ENCODE measurements at places on chromosomes 2 and 18.

DNA sequence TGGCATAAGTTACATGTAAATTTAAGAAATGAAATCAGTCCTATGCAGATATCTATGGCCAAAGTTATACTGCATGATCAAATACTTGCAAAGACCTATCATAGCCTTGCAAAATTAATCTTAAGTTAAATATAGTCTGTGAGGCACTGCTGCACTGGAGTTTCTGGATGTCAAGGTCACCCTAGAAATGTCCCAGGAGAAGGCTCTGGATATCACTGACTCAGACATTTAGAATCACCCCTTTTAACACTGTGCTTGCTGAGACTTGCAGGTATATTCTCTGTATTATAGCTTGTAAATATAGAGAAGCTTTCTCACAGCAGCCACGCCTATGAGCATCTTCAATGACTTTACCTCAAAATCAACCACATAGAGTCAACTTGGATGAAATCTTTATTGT is 51.5 kb downstream of the ETAA1 start:
- DNase-seq = no peak

DNA sequence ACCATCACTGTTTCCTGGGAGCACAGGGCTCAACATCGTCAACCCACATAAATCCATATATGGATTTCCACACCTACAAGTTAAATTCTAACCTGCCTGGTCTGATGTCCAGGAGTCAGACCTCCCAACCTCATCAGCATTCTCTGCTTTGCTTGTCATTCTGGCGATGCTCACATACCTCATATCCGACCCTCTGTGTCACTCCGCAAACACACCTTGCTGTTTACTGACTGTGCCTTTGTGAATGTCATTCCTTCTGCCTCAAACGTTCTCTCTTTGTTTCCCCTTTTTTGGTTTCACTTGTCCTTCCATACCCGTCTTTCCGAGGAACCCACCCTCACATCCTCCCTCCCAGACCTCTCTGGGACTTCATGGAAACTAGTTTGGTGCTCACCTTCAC is 187.1 kb downstream of the ACTR3 start:
- no peak for DNase-seq

DNA sequence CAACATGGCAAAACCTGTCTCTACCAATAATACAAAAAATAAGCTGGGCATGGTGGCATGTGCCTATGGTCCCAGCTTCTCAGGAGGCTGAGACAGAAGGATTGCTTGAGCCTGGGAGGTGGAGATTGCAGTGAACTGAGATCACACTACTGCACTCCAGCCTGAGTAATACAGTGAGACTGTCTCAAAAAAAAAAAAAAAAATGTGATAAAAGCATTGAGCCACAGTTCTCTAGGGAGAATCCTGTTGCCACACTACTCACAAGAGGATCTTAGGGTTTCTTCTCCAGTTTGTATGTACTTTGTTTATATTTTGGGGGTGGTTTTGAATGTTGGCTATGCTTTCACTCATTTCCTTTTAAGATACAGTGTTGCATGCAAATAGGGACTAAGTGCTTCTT is 62.0 kb downstream of the TMEM185B start:
- DNase-seq = no peak

- no peak for DNase-seq
Observed at GRCh38 chr2:121644715-121645114, 4.5 kb downstream of the CLASP1 start.

DNA sequence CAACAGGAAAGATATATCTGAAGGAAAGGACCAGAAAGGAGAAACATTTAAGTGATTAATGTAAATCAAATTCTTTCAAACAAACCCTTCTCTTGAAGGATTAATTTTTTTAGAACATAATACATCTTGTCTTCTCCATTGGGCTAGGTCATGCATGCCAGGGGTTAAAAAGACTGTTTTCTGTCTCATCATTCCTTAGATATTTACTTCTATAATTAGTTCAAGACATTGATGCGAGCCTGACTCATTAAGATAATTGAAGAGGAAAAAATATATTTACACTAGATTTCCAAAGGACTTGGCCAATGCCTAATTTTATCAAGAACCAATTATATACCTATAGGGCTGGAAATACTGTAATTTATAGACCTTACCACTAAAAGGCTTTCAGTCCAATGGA is 166.6 kb upstream of the SETBP1 start:
- no peak for DNase-seq

DNA sequence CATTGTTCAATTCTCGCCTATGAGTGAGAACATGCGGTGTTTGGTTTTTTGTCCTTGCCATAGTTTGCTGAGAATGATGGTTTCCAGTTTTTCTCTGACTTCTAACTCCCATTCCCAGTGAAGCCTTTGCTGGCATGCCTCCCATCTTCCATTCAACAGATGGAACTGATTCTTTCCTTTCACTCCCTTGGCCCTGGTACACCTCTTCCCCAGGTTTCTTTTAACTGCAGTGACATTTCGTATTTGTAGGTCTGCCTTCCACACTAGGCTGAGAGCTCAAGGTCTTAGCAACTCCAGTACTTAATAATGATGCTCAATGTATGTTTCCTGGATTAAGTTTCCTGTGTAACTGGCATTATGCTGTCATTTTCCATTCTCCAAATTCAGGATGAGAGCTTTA is 48.5 kb downstream of the GAREM1 start:
- no peak for DNase-seq

GRCh38 chr2:101496279-101496678 is 21.4 kb upstream of the RFX8 start:
- DNase-seq = no peak

- no peak for DNase-seq
Observed at GRCh38 chr2:11508279-11508678, 25.6 kb upstream of the GREB1 start.

DNA sequence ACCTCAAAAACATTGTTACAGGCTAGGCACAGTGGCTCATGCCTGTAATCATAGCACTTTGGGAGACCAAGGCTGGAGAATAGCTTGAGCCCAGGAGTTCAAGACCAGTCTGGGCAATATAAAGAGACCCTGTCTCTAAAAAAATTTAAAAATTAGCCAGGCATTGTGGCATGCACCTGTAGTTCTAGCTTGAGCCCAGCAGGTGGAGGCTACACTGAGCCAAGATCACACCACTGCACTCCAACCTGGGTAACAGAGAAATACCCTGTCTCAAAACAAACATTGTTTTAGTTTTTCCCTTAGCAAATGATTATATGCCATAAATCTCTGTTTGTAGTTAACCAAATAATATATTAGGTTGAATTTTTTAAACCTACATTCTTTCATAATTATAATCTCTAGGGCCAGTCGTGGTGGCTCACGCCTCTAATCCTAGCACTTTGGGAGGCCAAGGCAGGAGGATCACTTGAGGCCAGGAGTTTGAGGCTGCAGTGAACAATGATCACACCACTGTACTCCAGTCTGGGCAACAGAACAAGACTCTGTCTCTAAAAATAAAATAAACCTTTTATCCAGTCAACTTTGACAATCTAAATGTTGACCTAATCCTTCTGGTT is 13.3 kb upstream of the CYP20A1 start:
- peak; percentile 8 for DNase-seq

- no peak for DNase-seq
Observed at GRCh38 chr2:222941510-222942032, 80.7 kb downstream of the ACSL3 start.

- no peak for DNase-seq
Observed at GRCh38 chr2:202847693-202848524, 23.7 kb downstream of the ICA1L start.

DNA sequence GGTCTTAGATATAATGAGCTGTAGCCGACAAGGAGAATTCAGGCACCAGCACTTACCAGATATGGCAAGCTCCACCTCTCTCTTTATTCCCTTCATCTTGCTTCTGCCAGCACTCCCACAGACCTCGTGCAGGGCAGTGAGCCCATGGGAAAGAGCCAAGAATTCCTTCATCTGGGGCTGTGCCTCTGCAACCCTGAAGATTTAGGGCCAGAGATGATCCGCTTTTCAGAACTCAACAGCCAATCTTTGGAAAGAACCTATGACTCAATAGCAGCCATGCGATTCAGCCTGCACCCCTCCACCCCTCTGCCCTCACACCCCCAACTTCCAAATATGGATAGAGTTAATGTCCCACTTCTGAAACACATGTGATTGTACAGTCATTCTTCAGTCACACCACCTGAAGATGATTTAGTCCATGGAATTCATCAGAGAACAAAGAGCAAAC is 533.7 kb upstream of the TNP1 start:
- DNase-seq = no peak

DNA sequence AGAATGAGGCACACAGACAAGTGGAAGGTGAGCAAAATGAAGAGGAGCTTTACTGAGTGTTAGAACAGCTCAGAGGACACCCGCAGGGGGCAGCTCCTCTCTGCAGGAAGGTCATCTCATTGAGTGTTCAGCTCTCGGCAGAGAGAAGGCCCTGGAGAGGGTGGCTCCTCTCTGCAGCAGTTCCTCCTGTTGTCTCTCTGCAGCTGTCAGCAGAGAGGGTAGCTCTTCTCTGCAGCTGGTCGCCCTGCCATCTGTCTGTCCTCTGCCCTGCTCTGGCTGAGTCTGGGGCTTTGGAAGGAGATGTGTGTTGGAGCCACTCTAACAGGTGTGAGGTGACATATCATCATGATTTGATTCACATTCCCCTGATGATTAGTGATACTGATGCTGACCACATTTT is 6.8 kb upstream of the SNTG2 start:
- DNase-seq = no peak

DNA sequence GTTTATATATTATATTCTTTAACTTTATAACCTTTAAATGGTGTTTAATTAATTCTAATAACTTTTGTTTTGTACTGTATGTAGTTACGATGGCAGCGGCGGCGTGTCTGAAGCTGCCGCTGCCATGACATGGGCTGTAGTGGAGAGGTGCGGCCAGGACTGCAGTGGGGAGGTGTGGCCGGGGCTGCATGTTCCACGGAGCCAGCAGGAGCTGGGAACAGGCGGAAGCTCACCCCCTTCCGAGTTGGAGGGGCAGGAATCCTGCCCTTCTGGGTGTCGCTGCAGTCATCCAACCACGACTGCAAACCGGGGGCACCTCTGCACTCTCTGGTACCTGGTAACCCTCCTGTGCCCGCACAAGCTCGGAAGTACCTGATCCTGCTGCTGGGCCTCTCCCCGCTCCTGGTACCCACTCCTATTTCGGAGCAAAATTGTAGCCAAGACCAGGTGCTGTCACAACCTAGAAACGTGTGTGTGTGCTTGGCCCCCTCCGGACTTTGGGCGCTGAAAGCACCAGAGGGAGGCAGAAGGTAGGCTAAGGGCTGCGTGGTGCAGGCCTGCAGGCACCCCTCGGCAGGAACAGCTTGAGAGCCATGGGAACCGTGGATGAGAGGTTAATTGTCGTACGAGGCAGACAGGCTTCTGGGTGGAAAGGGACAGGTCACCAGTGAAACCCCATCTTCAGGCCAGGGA is 1329.7 kb upstream of the SLC39A10 start:
- no peak for DNase-seq

DNA sequence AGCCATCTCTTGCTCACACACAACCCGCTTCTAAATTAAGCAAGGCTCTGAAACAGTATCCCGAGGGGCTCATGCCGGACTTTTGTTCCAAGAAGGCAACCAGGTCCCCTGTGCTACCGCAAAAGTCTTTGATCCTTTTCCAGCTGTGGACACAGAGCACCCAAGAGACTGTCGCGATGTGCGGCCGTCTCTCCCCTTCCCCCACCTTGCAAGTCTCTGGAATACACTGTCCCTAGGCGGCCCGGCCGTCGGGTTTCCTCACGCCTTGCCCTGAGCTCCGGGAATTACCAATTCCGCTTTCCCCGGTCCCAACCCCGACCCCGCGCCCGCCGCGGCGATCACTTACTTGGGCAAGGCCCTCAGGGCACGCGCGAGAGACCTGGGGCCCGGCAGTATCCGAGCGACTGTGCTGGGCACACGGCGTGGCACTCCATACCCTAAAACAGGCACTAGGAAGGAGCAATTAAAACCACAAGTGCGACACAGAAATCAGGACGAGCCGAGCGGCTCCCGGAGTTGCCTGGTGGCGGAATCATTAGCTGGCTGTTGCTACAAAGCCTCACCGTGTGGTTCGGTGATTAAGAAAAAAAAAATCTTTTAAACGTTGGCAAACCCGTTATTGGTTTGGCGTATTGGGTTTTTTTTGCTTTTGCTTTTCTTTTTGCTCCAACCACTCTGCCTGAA is 2.2 kb upstream of the DLX1 start:
- DNase-seq = no peak

- no peak for DNase-seq
Observed at GRCh38 chr2:73177645-73178255, 24.6 kb upstream of the NOTO start.

DNA sequence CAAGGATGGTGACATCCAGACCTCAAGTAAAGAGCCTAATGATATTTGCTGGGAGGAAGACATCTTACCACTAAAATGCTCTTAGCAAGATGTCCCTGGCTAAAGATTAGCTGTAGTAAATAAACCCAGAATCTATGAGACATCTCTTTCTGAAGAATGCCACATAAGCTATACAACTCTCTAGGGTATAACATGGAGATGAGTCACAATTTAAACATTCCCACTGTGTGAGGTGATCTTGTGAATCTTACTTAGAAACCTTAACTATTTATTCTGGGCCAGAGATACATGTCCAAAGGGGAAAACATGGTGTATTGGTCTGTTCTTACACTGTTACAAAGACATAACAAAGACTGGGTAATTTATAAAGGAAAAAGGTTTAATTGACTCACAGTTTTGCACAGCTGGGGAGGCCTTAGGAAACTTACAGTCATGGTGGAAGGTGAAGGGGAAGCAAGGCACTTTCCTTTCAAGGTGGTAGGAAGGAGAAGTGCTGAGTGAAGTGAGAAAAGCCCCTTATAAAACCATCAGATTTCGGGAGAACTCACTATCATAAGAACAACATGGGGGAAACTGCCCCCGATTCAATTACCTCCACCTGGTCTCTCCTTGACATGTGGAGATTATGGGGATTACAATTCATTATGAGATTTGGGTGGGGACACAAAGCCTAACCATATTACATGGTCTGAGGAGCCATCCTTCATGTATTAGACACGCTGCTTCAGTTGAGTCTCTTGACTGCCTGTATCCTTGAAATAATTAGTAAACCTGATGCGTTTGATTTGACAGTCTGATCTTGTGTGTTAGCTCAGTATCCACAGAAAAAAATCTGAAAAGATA is 17.1 kb downstream of the KRCC1 start:
- DNase-seq = peak; percentile 36

- DNase-seq = no peak
Observed at GRCh38 chr2:64045938-64046337, 26.7 kb upstream of the VPS54 start.

DNA sequence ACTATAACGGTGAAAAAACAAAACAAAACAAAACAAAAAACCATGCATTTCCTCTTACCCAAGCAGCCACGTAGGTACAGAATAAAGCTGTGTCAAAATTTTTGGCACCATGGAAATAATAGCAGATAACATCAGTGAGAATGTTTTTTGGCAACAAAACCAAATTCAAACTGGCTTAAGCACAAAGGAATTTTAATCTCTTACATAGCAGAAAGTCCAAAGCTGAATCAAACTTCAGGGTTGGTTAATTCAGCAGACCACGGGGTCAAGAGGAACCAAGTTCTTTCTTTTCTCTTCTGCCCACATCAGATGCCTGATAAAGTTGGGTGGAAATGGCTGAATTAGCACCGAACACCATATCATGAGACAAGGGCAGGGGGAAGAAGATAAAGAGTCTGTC is 129.5 kb downstream of the PAX3 start:
- DNase-seq = no peak

Measured in SW 1271 (cell line).